ENCODE measurements at places on chromosomes 1 and 21.

DNA sequence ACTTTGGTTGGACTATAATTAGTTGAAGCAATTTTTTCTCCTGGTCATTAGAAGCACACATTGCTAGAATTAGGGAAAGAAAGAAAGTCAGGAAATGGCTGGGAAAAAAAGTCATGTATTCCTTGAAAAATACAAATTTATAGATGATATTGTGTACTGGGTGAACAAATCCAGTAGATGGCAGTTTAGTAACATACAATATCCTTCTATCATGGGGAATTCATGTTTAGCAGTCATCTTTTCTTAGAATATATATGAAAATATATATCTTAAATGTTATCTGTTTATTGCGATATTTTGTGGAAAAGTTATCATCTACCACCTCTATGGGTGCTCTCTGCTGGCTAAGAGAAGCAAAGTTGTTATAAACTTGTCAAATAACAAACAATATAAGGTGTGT, 13.1 kb upstream of the ZRANB2 start:
- DNase-seq, result no peak

- no peak for DNase-seq
Observed at GRCh38 chr1:66341446-66342089, 192.4 kb upstream of the SGIP1 start.

DNA sequence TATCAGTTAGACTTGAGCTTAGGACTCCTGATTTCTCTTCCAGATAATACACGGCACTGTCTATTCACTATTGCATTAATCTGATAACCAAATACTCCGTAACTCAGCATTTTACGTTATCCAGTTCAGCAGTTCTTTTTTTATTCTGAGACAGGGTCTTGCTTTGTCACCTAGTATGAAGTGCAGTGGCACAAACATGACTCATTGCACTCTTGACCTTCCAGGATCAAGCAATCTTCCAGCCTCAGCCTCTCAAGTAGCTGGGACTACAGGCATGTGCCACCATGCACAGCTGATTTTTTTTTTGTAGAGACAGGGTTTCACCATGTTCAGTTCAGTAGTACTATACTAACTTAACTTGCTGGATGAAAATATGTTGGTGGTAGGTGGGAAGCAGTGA, 156.4 kb downstream of the PATJ start:
- no peak for DNase-seq

DNA sequence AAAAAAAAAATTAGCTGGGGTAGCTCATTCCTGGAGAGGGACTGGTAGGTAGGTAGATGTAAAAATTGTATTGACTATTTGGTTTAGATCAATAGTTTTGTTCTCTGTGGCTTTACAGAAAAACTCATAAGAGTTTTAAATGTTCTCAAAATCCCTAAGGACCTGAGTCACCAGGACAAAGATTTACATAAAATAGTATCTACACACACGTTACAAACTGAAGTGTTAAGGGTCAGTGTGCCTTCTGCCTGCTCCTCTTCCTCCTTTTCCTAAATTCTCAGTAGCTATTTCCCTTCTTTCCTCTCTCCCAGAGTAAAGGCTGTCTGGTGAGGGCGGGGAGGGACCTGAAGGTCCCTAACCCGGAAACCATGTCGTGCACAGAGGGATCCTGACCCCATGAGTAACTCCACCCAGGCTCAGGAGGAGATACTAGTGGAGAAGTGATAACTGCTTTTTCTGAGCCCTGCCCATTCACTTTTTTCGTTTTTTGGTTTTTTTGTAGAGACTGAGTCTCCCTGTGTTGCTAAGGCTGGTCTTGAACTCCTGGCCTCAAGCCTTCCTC, 8.1 kb downstream of the PLEKHM2 start:
- no peak for DNase-seq

DNA sequence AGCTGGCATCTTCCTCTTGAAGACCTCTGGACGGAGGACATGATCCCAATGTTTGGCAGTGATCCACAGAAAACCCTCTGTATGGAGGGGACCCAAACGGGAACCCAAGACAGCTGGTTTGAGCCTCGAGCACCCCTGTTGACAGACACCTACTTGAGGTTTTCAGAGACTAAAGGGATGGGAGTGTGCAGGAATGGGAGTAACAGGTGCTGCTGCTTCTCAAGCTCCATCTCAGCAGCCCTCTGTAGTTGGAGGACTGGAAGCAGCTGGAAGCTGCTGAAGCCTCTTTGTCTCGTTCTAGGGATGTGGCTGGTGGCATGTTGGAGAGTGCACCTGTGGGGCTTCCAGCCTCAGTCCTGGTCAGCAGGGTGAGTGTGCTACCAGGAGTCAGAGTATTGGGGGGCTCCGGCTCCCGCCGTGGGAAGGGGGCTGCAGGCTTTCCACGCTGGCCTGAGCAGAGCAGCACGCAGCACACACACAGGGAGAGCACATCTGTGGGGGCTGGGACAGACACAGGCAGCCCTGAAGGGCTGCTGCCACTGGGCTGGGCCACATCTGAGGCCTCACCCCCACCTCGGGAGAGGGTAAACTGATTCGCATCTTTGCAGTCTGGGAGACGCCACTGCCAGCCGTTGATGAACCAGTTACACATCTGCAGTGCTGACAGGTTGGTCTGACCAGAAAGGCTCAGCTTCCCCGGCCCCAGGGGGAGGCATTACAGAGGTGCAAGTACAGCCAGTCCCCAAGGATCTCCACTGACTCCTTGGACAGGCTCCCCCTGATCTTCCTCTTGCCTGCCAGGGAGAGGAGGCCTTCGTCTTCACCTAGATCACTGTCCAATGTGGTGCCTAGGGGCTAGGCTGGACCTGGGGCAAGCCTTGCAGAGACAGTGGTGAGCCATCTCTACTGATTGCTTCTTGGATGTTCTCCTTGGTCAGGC, 56.6 kb downstream of the ADSS2 start:
- DNase-seq, result no peak

- DNase-seq, result no peak
Observed at GRCh38 chr1:226642421-226642820, 93.9 kb downstream of the STUM start.

- DNase-seq, result peak; percentile 60
Observed at GRCh38 chr1:156295391-156295947, at the start of gene GLMP. Gene GLMP, minus strand, starts transcription at chr1:156295679. Its CDS starts 34 bp downstream, at chr1:156295645.

DNA sequence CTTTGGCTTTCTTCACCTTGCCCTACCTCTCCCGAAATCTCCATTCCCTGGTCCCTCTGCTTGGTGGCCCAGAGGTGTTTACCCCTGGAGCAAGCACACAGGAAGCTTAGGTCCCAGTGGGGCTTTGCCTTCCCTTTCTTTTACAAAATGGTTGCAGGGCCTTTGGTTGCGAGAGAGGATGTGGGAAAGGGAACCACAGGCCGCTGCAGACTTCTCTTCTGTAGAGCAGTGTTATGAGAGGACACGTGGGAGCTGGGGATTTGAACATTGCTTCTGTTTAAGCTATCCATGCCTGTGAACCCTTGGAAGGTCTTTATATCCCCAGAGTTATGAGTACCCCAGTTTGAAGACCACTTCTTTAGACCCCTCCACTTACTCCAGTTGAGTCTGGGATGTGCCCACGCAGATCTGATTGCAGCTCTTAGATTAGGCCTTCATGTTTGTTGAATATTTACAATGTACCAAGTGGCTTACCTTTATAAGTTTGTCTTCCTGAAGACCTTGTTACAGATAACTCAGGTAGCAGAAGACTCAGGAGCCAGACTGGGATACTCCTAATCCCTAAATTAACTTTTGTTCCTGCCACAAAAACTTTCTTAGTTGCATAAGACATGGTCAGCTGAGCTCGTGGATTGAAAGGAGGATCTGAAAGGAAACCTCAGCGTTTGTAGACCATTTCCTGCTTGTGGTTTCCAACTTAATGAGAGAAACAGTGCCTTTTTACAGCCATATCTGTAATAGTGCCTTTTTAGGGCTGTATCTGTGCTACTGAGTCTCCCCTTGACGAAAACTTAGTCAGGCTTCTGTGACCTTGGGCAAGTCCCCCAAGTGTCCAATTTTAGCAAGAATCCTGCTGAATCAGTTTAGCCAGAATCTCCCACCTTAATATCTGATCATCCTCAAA, 21.9 kb upstream of the IVNS1ABP start:
- peak; percentile 6 for DNase-seq

DNA sequence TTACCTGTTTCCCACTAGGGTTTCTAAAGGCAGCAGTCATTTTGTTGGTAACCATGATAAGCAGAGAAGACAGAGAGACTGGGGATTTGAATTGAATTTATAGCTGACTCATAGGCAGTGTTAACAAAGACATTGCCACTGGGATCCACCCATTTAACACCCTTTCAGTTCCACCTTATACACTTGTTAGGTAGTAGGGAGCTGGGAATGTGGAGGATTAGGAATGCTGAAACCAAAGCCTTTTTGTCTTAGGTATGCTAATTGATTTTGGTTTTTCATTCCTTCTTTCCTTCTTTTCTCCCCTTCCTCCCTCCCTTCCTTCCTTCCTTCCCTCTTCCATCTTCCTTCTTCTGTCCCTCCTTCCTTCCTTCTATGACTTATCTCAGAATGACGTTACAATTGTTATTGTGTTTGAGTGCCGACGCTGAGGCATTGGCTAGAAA, 7.5 kb upstream of the EVI5 start:
- DNase-seq, result no peak

All from GM12892 (cell line).